ENCODE measurements at places on chromosomes 1 and 21.
A peak's percentile ranks its signal among the peaks of the same experiment; 100 is the strongest.

DNA sequence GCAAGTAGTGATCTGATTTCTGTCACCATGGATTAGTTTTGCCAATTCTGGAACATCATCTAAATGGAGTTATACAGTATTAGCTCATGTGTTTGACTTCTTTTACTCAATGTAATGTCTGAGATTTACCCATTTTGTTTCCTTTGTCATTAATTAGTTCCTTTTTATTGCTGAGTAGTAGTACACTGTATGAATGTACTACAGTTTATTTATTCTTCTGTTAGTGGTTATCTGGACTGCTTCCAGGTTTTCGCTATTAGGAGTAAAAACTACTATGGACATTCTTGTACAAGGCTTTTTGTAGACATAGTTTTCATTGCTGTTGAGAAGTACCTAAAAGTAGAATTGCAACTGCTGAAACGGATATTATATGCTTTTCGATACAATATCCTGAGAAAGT, 14.1 kb downstream of the SUCO start:
- DNase-seq: no peak

DNA sequence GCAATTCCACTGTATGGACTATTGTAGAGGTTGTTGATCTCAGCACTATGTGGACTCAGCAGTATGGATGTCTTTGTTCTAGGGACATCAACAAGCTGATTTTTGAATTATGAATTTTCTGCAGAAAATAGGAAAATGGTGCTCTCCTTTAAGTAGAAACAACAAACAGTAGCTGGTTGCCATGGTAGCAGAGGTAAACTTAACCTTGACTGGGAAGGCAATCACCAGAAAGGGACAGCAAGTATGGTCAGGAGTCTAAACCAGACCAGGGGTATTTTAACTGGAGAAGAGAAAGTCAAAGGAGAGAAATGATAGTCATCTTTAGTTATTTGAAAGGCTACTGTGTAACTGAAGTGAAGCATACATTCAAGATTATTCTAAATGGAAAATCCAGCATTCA, 22.3 kb downstream of the WLS start:
- no peak for DNase-seq

- no peak for DNase-seq
These were observed 13.9 kb upstream of the PDIK1L start for GRCh38 chr1:26097696-26098095.

DNA sequence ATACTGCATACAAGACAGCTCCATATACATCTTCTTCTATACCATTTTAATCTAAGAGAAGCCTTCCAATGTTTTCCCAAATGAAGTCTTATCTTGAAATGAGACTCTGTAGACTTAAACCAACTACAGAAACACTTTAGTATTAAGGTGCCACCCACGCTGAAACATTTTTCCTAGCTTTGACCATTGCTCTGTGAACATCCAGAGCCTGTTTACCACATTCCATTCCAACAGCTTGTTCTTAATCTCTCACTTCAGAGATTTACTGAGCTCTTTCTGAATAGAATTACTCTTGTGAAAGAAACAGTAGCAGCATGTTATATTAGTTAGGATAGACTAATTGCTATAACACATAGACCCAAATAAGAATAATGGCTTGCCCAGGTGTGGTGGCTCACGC, 19.6 kb upstream of the POGZ start:
- no peak for DNase-seq

DNA sequence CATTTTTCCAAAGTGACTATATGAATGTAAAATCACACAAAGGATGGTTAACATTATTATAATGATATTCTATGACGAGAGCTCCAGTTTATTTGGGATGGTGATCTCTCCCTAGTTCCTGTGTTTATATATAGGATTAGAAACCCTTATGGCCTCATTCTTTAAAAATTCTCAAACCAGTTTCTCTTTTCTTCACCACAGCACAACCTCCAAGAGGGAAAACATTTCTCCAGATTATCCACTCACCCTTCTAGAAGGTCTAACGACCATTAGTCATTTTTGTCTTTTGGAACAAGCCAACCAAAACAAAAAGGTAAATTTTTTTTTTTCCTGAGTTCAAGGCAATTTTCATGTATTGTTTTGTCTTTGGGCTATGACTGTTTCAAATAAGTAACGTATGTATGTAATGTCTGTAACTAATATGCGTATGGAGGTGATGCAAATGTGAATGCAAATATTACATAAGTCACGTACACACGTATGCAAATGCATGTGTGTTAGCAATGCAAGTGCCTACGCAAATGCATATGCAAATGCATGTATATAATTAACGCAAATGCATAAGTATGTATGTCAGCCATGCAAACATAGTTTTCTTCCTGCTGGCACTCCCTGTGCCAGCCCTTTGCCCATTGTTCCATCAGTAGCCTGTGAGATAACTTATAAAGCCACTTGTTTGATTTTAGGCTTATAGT, 72.5 kb upstream of the MORC3 start:
- DNase-seq: no peak

GRCh38 chr1:223216531-223217205, 73.6 kb upstream of the TLR5 start:
- DNase-seq: peak; percentile 59

GRCh38 chr1:232968965-232969364, 18.6 kb downstream of the NTPCR start:
- no peak for DNase-seq

GRCh38 chr1:150161747-150162581, 12.2 kb downstream of the PLEKHO1 start:
- DNase-seq: peak; percentile 17

DNA sequence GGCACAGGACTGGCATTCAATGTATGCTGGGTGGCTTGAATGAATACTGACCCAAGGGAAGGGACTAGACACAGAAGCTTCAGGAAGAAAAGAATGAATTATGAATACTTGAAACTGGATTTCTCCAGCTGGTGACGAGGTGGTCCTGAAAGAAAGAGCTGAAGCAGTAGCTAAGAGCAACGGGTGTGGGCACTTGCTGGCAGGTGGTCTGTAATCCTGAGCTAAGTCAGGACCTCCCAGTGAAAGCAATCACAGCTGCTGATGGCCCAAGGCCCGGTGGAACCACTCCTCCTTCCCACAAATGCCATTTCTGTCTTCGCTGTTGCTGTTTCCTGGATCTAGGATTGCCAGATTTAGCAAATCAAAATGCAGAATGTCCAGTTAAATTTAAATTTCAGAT, 47.0 kb downstream of the NEK2 start:
- DNase-seq: no peak

DNA sequence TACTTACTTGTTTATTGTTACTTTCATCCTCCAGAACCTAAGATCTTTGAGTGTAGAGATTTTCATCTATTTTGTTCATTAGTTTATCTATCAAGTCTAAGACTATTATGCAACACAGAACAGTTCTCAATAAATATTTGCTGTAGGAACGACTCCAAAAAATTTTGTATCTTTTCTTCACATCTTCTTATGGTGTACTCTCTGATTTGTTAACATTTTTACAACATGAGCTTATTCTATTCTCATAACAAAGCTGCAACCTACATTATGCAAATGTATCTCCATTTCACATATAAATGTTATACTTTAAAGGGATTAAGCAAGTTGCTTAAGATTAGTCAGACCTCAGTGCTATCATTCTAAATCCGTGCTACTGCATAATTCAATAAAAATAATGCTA, 514.2 kb upstream of the ZP4 start:
- no peak for DNase-seq

DNA sequence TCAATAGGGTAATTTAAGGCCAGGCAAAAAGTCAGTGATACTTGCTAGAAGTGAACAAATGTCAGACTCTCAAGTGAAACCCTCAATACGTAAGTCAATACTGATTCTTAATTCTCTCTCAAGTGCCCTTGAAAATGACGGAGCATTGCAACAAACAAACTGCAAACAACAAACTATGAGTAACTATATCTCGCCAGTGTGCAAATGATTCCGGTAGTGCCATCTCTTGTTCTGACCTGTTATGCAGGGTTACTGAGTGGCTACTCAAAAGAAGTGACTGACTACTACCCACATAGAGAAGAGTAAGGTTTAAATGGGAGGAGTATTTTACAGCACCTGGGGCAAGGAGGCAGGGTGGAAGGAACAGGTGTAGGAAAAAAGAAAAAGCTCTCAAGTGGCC, 1.6 kb downstream of the SLC19A2 start:
- no peak for DNase-seq

Data from NCI-H2227 treated with DMSO at 0.1 percent for 48 hours (cell line).